Activated CD4-positive, alpha-beta T cell treated with anti-CD3 and anti-CD28 coated beads, Interleukin-2, amount 50 U/mL, for 48 hours (primary cell): ENCODE measurements at places on chromosomes 7 and 10.
A peak's percentile ranks its signal among the peaks of the same experiment; 100 is the strongest.

DNA sequence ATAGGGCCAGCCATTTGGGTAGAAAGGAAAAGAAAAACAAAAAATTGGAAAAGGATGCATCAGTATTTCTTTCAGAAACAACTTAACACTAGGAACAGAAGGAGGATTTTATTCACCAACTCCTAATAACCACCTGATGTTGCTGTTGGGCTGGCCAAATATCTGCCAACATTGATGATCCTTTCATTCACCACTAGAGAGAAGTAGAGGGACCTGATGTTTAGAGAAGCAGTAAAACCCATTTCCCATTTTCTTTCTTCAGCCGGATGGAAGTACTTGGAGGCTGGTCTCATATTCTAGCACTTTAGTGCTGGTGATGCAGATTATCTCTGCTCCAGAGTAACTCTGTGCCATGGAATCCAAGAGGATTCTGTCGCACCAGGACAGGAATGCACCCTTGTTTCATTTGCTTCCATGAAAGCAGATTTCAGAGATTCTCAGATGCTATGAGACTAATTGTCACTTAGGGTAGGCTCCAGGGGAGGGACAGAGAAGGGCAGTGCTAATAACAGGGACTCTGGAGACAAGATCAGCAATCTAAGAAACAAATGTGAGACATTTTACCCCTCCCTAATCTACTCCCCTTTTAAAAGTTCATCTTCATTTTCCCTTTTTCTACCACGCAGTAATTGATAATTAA, 3.1 kb downstream of the KLLN start:
- DNase-seq = no peak

GRCh38 chr10:72218726-72219125, 2.6 kb upstream of the ASCC1 start:
- no peak for DNase-seq

DNA sequence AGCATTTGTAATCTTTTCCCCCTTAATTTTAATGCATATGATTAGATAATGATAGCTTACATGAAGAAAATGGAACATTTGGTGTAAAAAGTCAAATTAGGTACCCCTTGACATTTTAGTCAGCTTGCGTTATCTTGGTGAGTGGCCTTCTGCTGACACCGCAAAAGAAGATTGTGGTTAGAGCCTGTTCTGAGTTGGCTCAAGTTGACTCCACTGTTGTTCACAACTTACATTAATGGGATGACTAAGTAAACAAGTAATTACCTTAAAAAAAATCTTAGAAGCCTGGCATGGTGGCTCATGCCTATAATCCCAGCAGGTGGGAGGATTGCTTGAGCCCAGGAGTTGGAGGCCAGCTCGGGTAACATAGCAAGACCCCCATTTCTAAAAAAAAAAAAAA, 24.2 kb downstream of the TRRAP start:
- no peak for DNase-seq

DNA sequence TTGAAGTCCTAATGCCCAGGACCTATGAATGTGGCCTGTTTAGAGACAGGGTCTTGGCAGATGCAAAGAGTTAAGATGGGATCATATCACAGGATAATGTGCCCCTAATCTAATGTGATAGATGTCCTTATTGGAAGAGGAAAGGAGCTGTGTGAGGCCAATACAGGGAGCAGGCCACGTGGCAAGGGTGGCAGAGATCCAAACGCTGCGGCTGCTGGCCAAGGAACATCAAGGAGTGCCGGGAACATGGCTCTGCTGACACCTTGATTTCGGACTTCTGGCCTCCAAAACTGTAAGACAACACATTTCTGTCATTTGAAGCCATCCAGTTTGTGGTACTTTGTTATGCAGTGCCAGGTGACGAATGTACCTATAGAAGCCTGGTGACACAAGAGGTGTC, 37.7 kb upstream of the EZH2 start:
- no peak for DNase-seq

GRCh38 chr7:35019801-35020200, 17.5 kb downstream of the DPY19L1 start:
- DNase-seq = no peak

DNA sequence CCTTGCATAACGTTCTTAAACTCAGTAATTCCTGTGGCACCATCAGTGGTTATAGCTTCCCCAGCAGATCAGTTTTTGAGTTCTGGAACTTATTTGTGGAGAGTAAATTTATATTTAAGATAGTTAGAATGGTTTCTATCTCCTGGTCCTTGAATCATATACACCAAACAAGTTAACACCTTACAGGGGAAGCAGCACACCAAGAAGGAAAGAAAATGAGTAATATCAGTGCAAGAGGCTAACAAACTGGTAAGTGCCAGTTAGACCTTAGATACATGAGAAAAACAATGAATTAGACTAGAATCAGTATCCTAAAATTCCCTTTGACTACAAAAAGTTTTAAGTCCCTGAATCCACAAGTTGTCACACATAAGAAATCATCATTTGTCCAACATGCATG, 54.2 kb downstream of the ABI1 start:
- no peak for DNase-seq

DNA sequence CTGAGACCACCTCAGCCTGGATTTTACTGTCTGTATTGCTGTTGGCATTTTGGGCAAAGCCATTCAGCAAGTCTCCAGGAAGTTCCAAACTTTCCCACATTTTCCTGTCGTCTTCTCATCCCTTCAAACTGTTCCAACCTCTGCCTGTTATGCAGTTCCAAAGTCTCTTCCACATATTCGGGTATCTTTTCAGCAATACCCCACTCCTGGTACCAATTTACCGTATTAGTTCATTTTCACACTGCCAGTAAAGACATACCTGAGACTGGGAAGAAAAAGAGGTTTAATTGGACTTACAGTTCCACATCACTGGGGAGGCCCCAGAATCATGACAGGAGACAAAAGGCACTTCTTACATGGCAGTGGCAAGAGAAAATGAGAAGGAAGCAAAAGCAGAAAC, 62.8 kb downstream of the INPP5A start:
- no peak for DNase-seq

DNA sequence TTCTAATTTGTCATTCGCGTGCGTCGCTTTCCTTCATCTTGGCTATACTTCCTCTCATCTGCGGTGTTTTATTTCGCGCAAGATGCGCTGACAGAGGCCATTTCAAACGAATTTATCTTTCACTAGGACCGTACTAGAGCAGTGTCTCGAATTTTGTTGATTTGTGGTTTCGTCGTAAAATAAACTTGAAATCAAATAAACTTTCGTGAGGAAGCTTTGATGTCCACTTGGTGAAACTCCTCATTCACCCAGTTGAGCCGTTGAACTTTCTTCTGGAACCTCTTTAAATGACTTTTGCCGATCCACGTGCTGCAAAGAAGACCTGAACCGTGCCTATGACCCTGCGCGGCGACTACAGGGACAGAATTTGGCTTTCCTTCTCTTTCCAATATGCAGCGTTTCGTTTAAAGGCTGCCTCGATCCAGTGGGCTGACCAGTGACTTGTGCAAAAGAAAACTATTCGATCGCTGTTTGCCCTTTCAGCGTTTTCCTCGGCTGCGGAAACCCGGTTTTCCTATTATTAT, 163.9 kb upstream of the PPP1R3A start:
- DNase-seq = peak; percentile 8

- DNase-seq = no peak
These were observed 148.9 kb downstream of the PRKCQ start for GRCh38 chr10:6431186-6431585.

DNA sequence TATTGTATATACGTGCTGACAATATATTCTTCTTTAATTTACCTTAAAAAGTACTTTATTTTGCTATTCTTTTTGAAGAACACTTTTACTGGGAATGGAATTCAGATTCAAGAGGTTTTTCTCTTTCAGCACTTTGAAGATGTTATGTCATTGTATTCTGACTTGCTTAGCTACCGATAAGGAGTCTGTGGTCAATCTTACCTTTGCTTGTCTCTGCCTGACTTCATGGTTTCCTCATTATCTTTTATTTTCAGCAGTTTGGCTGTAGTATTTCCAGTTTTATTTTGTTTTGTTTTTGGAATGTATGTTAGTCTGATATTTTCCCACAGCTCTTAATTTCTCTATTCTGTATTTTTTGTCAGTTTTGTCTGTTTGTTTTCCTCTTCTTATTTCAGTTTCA, 187.9 kb upstream of the SMIM30 start:
- DNase-seq = no peak

- no peak for DNase-seq
These were observed 34.0 kb downstream of the MAD1L1 start for GRCh38 chr7:2198760-2199159.

DNA sequence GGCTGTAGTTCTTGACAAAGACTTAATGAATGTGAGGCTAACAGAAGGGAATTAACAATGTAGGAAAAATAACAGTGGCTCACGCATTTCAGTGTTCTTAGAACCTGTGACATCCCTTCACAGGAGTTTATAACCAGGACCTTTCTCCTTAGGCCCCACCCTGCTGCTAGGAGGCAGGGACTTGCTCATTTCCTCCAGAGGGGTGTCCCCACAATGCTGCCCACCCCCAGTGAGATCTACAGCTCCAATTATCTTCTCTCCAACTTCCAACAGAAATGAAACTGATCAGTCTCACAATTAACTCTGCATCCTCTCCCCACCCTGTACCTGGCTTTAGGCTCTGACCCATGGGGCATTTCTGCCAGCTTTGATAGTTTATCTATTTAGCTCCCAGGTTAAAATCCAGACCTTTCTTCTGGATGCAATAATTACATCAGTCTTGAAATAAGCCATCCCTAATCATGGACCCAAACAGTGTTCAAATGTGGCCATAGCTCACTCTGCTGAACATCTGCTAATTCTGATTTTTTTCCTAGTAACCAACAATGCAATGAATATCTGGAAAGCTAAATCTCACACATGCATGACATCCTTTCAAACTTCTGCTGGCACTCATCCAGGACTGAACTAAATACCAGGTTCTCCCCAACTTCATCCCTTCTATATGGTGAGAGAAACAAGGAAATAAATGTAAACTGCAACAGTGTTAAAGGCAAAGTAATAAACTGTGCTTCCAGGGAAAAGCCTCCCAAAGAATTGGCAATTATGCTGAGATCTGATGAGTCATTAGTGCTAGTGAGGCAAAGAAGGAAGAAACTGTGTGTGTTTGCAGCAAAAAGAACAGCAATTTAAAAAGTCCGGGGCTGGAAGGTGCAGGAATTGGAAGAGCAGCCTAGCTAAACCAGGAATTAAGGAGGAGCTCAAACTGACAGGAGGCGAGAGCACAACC, 64.6 kb downstream of the HERPUD2 start:
- DNase-seq = no peak

DNA sequence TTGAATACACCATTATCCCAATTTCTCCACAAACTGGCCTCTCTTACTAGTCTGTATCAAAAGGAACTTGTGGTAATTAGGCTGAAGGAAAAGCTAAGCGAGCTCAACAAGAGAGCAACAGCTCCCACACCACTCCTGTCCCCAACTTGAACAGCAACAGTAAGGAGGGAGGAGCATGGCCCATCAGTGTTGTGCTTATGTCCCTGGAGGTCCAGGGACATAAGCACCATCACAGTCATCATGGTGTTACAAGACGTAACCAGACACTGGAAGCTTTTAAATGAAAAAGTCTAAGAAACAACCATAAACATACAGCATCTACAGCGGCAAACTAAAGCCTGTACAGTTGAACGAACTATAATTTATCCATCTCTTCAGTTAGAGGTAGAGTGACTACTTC, 989 bp downstream of the ERLIN1 start:
- DNase-seq = no peak

DNA sequence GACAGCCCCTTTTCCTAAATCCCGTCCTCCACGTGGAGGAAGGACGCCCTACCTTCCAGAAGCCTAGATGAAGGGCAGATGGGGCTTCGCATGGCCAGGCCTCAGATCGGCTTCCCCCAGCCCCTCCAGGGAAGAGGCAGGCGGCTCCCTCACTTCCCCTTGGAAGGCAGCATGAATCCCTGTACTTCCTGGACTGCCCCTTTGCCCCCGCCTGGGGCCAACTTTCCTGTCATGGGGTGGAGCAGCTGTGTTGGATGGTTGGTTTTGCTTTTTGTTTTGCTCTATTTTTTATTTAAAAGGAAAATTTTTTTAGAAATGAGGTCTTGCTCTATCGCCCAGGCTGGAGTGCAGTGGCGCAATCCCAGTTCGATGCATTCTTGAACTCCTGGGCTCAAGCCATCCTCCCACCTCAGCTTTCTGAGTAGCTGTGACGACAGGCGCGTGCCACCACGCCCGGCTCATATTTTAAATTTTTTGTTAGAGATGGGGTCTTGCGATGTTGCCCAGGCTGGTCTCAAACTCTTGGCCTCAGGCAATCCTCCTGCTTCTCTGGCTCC, 27.2 kb downstream of the GTF2IRD1 start:
- no peak for DNase-seq

GRCh38 chr7:3431306-3431705, 130.3 kb downstream of the SDK1 start:
- no peak for DNase-seq

DNA sequence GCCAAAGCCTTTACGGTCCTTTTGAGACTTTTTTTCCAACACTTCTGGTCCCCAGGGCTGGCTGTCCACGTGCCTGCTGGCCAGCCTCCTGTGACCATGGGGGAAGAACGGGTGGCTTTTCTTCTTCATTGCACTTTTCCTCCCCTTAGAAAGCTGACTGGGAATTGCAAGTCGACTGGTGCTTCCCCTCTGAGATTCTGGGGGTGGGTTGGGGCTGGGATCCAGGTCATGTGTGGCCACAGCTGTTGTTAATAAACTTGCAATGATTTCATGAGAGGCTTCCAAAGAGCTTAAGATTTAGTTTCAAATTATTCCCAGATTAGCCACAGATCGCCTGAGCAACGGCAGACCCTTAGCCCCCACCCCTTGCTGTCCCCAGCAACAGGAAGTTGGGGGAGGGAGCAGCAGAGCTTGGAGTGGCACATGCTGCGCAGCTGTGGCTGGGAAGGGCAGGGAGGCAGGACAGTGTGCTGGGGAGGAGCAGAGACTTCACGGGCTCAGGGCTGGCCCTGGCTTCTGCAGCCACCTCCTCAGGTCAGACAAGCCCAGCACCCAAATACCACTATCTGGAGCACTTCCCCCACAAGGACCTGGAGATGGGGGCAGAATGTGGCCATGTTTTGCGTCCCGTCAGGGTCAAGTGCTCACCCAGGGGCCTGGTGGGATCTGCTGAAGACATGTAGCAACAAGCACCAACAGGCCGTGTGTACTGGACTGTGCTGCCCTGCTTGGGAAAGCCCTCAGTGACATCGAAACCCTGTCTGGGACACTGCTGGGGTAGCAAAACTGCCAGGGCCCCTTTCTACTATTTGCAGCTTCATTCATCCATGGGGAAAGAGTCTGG, 147.1 kb downstream of the RNF216 start:
- no peak for DNase-seq

GRCh38 chr10:114042895-114043531, 653 bp upstream of the ADRB1 start:
- DNase-seq = peak; percentile 20

- no peak for DNase-seq
These were observed 125.0 kb downstream of the DPY19L1 start for GRCh38 chr7:34912236-34912635.

DNA sequence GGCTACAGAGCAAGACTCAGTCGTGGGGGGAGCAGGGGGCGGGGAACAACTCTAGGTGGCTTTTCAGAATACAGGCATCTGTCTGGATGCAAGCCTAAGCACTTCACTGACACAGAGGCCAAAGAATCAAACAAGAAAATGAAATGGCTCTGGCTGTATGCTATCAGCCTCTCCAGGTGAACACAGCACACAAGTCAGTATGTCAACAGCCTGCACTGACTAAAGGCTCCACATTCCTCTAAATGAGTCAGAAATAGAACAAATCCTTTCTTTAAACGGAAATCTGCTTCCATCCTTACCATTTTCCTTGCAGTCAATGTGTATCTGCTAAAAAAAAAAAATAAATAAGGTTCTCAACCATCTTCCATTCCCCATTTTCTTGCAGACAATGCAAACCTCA, 88.3 kb downstream of the ARMH3 start:
- DNase-seq = no peak

GRCh38 chr10:92122941-92123450, 167.9 kb downstream of the CPEB3 start:
- DNase-seq = no peak
